Anterior cingulate cortex (tissue), 58 donors: ENCODE measurements at places on chromosomes 3 and 15.

GRCh38 chr15:73286311-73286710, 82.4 kb downstream of the HCN4 start:
- DNase-seq = no peak

DNA sequence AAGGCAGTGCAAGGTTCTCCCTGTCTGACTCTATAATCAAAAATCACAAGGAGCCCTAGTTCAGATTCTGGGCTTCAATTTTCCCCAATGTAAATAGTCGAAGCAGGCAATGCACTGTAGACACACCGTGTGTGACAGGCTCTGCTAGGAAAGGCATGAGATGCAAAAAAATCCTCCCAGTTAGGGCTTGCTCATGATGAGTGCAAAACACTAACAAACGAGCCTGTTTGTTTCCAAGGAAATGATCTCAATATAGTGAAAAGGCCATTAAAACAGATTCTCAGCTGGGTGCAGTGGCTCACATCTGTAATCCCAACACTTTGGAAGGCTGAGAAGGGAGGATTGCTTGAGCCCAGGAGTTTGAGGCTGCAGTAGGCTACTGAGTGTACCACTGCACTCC, 55.7 kb downstream of the UMPS start:
- DNase-seq = no peak

DNA sequence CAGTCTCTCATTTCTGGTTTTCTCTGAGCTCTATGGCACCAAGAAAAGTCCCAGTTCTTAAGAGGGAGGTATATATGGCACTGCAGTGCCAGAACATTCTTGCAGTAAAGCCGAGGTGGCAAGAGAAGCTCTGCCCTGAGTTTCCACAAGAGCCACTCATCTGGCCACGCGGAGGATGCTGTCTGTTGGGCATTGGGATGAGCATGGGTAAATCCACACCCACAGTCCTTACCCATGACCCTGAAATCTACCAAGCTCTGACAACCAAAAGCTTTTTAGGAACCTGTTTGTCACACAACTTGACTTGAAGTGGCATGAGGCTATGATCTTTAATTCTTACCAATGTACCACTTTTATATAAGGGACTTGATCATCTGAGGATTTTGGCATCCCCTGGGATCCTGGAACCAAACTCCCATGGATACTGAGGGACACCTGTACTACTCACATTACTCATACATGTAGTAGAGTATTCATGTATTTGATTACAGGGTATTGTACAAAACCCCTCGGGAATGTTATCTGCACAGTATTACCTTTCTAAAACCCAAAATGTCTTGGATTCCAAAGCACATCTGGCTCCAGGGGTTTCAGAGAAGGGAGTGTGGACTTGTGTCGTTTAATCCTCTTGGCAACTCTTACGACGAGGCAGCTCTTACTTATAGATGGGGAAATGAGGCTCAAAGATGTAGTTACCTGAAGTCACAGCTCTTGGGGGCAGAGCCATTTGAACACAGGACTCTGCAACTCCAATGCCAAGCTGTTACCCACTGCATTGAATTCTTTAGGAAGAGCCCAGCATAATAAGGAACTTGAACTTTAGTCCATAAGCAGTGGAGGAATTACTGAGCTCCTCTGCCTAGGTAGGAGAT, 8.8 kb downstream of the RPL32 start:
- no peak for DNase-seq

- DNase-seq = no peak
These were observed 485 bp downstream of the CELF6 start for GRCh38 chr15:72319360-72319984.

- no peak for DNase-seq
These were observed 14.7 kb upstream of the KLHL40 start for GRCh38 chr3:42670670-42671069.
